ENCODE measurements at places on chromosomes 4 and X.

- DNase-seq, result no peak
These were observed 482.5 kb downstream of the RPA4 start for GRCh38 chrX:97366237-97366636.

GRCh38 chrX:323721-324628 is 5.4 kb upstream of the GTPBP6 start:
- DNase-seq, result no peak

GRCh38 chrX:65772842-65773241 is 105.4 kb downstream of the MSN start:
- no peak for DNase-seq

- DNase-seq, result no peak
These were observed 240.5 kb downstream of the GRIA3 start for GRCh38 chrX:123424546-123424945.

- DNase-seq, result no peak
These were observed 127.9 kb downstream of the CHRDL1 start for GRCh38 chrX:110667706-110668105.

- no peak for DNase-seq
These were observed 33.1 kb downstream of the SYNPO2 start for GRCh38 chr4:118921786-118922185.

- no peak for DNase-seq
These were observed 21.1 kb downstream of the RASL11B start for GRCh38 chr4:52883183-52883621.

- DNase-seq, result no peak
These were observed 29.7 kb upstream of the SLC25A4 start for GRCh38 chr4:185113340-185113739.

DNA sequence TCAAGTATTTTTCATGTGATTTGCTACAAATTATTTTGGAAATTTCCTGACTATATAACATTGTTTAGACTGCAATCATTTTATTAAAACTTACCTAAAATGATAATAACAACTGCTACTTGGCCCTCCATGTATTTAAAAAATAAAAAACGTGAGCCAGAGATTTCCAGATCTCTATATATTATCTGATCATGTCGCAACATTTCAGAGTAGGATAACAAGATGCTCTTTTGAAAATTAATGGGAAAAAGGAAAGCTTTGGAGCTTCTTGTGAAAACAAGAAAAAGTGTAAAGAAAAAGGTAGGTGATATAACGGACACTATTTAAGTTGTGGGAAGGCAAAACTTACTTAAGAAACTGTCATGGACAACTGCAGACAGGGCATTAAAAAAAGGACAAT is 14.9 kb upstream of the MAB21L2 start:
- no peak for DNase-seq

DNA sequence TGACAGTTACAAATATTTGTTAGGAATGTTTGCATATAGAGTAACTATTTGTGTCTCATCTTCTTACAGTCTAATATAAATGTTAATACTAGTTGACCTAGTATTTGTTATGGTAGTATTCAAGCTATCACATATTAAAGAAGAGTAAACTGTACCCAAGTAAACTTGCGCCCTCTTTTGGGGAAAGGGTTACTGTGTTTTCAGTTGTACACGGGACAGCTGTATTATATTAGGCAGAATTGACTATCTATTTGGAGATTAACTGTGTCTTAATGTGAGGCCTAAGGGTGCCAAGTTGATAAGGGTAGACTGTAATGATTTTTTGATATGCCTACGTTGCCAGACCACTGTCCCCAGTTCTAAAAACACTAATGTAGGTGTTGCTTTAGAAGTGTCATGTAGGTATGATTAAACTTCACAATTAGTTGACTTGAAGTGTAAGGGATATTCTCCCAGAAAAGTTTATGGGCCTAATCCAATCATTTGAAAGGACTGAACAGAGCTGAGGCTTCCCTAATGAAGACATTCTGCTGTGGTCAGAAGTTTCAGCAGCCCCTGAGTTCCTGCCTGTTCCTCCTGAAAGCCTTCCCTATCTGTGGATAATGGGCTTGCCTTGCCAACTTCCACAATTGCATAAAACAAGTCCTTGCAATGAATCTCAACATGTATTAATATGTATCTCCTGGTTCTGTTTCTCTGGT is 172.8 kb upstream of the CXCL13 start:
- DNase-seq, result no peak

DNA sequence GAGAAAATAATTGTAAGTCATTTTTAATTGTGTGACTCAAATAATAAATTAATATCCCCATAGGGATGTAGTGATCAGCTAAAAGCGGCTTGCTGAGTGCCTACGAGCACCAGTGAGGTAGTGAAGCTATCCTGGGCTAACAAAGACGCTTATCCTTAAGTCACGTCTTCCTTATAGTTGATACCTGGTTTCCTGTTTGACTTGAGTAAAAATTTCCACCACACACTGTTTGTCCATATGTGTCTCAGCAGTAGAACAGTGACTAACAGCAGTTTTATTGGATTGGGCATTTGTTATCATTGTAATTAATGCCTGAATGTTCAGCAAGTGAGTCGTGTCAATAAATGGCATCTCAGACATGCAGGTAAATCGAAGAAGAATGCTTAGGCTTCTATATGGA is 241.1 kb downstream of the GRXCR1 start:
- DNase-seq, result no peak

DNA sequence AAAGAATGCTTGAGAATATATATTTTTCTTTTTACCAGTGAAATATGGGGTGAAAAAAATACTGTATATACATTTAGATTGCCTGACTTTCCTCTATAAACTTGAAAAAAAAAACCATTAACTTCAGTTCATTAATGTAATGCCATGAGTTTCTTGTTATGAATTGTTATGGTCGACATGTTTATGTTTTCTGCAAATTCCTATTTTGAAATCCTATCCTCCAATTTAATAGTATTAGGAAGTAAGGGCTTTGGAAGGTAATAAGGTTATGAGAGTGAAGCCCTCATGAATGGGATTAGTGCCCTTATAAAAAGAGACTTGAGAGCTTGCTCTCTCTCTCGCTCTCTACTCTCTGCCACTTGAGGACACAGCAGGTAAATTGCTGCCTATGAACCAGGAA is 211.4 kb downstream of the LDB2 start:
- no peak for DNase-seq

- no peak for DNase-seq
These were observed 679 bp upstream of the MSL3 start for GRCh38 chrX:11757397-11757718.

GRCh38 chr4:6909970-6910339 is 329 bp downstream of the TBC1D14 start:
- no peak for DNase-seq

DNA sequence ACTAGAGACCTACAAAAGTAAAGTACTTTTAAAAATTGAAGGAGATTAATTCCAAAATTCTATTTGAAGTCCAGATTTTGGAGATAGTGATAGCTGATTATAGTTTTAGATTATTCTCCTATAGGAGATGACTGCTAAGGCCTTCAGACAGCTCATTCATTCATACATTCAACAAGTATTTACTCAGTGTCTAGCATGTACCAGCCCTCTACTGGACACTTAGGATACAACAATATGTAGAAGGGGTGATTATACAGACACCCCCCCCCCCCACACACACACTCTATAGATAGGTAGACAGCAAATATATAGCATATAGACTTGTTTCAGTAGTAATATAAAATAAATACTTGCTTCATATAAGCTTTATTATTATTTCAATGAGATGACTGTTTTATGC is 60.4 kb upstream of the TAF9B start:
- no peak for DNase-seq

- DNase-seq, result no peak
These were observed 2.7 kb upstream of the VEGFC start for GRCh38 chr4:176795441-176795840.

DNA sequence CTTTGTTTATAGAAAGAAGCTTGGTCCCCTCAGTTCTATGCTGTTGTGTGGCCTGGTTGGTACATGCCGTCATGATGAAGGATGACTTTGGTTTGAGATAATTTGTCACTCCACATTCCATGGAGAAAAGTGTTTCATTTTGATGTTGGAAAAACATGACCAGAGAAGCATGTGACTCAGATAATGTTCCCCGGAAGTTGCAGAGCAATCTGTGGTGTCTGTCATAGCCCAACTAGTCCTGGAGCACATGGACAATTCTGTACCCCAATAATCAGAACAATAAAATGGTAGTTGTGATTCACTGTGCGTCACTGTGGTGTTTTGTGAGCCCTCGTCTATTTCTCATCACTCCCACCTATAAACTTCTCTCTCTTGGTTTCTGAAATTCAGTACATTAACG is 85.1 kb downstream of the PDK3 start:
- no peak for DNase-seq

DNA sequence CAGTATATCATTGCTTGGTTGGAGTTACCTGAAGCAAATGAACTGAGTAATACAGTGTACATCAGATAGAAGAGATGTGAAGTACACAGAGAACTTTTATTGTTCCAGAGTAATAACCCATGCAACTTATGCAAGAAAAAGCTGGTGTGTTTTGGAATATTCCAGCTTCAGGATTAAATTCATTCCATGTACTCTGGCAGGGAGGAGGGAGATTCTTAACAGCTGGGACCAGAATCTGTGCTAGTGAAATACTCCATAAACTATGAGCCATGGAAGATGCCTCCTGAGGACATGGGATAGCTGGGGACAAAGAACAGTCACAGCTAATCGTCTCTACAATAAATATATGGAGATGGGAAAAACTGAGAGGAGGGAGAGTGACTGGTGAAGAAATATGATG is 101.6 kb upstream of the OTUD4 start:
- no peak for DNase-seq

DNA sequence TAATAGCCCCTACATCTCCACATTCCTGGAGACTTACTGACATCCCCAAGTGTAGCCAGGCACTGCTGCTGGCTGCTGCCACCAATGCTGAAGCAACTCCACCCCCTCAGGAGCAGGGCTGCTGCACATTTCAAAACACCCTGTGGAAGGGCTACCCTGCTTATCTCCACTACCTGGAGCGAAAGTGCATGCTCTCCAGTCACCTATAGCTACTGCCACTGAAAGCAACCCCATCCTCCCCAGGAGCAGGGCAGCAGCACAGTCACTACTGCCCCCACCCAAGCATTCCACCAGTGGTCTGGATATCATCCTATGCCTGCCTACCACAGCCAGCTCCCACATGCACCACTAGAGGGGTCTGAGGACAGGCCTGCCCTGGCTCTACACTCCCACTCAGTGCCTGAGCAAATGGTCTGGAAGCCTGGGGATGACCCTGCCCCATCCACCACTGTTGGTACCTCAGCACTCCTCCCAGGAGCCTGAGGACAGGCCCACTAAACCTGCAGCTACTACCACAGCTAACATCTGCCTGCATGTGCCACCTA is 55.3 kb downstream of the MANBA start:
- no peak for DNase-seq

- DNase-seq, result no peak
These were observed 391 bp upstream of the IDUA start for GRCh38 chr4:986428-986878.

GRCh38 chr4:97493815-97494518 is 649.3 kb downstream of the STPG2 start:
- DNase-seq, result no peak

DNA sequence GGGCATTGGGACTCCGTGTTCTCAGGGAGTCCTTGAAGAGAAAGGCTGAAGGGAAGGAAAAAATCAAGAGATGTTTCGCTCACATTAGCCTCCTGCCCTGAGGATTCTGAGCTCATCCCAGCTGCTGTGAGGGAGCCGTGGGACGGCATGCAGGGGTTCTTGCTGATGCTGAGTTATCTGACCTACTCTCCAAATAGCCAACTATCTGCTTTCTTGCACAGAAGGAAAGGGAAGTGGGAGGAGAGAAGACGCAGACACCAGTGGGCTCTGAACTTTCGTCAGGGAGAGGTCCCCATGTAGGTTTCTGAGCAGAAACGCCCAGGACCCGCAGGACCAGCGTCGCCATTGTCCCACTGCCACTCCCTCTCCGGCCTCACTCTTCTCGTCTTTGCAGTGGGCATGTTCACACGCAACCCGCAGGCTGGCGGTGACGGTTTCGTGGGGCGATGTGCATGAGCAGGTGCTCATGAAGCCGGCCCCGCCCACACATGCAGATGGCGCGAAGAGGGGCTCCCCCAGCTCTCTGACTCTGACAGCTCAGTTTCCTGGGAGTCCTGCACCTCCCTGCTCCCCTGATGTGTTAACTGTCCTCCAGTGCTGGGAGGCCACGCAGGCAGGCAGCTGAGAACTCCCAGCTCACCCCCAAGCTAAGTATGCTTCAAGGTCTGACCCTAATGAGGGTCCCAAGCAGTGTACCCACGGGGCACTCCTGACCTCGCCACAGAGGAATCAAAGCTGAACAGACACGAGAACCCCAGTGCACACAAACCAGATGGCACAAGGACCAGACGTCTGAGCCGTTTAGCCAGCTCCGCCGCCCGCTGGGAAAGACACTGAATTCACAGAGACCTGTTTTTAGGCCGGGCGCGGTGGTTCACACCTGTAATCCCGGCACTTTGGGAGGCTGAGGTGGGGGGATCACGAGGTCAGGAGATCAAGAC is 13.6 kb upstream of the ABLIM2 start:
- no peak for DNase-seq

GRCh38 chr4:84263415-84263814 is 235.7 kb downstream of the NKX6-1 start:
- no peak for DNase-seq

DNA sequence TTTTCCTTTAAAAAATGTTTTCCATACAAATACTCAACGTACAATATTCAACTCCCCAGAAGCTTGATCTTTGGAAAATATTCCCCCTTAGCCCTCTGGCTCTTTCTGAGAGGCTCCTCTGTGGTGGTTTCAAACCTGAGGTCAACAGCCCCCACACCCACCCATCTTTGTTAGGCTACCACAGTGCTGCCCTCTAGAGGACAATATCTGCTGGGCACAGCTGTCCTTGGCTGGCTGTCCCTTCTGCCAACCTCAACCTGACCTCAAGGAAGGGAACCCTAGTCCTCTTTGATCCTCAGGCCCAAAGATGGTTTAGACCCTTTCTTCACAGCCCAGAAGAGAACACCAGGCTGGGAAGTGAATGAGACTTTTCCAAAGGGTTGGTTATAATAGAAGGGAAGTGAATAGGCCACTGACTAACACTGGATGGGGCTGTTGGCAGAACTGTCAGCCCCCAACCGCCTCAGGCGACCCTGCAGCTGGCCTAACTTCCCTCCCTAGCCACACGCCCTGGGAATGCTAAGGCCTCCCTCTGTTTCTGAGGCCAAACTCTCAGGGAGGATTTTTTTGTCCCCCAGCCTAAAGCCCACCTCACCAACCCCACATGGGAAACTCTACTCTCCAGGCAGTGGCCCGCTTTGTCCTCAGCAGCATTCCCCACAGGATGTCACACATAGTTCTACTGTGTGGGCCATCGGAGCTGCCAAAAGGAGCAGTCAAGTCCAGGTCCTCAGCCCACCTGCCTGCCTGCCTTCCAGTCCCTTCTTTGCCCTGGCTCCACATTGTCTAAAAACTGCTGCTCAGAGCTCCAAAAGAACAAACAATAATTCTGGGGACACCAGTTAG is 34.3 kb downstream of the NYX start:
- DNase-seq, result no peak

DNA sequence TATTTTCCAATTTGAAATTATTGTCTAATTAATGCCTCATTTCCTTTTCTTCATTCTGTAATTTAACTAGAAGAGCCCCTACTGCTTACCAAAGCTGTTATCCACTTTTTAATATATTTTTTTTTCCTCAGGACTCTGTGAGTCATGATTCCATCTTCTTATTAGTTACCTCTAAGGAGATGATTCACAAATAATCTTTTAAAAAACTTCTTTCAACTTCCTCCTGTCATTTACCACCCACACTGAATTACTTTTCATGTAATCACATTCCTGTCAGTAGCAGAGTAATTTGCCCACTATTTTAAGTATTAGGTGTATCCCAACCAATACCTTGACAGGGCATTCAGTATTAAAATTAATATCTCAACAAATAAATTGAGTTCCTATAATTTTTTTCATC is 470.9 kb upstream of the ADGRL3 start:
- DNase-seq, result no peak

GRCh38 chr4:171676555-171677215 is 136.5 kb upstream of the GALNTL6 start:
- no peak for DNase-seq

Data from NCI-H1930 (cell line).